ENCODE measurements at places on chromosomes 1 and 21. TPM values are rescaled to one million over a fixed set of nuclear protein-coding genes. Genes with fewer than 3 reads are reported as not detected.

The MYOC gene
- total RNA-seq = 83.9 TPM

GRCh38 chr1:230268371-230269170 is 157.6 kb downstream of the PGBD5 start:
- peak; percentile 89 for DNase-seq

The TRPM2 gene
- 9.4 TPM for total RNA-seq

The ADORA1 gene
- total RNA-seq = not detected

- DNase-seq = no peak
These were observed 107.2 kb downstream of the RGS2 start for GRCh38 chr1:192916021-192916420.

GRCh38 chr1:151199873-151200581 is 1.7 kb downstream of the PIP5K1A start:
- DNase-seq = no peak

The CD52 gene
- total RNA-seq = 10.7 TPM

The RIMKLA gene
- 0.55 TPM for total RNA-seq

The AMY1C gene
- total RNA-seq = not detected

DNA sequence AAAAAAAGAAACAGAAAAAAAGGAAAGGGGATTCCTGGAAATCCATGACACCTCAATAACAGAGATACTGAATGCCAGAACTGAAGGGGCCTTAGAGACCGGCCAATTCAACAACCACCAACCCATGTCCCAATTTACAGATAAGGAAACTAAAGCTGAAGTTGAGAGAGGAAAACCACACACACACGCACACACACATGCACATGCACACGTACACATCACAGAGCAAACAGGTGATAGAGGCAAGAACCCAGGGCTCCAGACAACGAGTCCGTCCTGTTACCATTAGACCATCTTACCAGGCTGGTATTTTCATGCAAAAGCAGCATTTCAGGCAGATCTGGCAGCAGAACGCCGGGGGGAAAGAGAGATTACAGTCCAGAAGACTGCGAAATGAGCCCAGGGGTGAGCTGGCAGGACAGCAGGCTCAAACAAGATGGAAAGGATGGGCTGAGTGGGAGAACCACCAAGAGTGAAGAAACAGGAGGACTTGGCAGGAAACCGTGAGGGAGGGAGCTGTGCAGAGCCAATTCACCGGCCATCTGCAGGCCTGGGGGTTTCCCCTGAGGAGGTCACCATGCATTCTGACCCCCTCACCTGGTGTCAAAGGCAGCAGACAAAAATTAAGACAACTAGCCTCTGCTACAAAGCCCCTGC is 43.5 kb downstream of the PAFAH2 start:
- no peak for DNase-seq

- DNase-seq = peak; percentile 78
These were observed at the start of gene NGF for GRCh38 chr1:115337633-115338456. Gene NGF (minus strand): TSS chr1:115338249. CDS start chr1:115286795, 51,454 bp downstream.

The CDK11A gene
- 126 TPM for total RNA-seq

The AUNIP gene
- total RNA-seq = not detected

The ST7L gene
- 24.6 TPM for total RNA-seq

The SLC30A7 gene
- total RNA-seq = 65.7 TPM

DNA sequence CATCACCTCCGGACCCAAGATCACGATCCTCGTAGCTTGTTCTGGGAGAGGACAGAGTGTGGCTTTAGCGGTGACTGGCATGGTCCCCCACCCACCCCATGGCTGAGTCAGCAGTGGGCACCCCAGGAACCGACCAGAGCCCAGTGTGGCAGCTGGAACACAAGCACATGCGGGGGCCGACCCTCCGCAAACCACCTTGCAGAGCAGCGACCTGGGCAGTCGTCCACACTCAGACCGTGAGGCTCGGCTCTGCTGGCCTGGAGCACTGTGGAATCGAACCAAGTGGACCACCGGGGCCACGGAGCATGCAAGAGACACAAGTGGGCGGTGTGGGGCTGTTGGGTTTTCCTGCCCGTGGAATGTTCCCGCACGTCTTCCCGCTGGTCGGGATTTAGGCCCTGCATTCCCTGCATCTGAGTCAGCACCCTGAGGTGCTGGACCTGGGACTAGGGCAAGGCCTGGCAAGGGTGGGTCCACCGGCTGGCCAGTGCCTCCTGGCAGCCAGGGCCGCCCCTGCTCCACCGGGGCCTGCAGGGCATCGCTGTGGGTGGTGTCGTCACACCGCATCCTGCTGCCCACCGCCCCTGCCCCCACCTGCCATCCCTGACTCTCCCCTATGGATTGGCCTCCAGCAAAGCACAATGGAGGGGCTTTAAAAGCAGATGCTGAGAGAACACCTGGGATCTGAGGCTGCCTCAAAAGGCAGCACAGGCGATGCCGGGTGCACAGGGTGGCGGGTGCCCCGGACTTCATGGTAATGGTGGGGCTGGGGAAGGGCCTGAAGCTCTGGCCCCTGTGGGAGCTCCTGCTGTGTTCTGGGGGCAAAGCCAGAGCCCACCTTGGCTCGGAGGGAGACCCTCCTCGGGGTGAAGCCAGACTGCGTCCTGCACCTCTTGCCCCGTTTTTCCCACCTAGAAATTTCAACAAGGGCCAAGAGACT is 18.5 kb downstream of the MORN1 start:
- DNase-seq = no peak

GRCh38 chr1:219903353-219903871 is 24.9 kb downstream of the SLC30A10 start:
- DNase-seq = no peak

GRCh38 chr1:177723533-177723932 is 246.3 kb downstream of the SEC16B start:
- DNase-seq = no peak

DNA sequence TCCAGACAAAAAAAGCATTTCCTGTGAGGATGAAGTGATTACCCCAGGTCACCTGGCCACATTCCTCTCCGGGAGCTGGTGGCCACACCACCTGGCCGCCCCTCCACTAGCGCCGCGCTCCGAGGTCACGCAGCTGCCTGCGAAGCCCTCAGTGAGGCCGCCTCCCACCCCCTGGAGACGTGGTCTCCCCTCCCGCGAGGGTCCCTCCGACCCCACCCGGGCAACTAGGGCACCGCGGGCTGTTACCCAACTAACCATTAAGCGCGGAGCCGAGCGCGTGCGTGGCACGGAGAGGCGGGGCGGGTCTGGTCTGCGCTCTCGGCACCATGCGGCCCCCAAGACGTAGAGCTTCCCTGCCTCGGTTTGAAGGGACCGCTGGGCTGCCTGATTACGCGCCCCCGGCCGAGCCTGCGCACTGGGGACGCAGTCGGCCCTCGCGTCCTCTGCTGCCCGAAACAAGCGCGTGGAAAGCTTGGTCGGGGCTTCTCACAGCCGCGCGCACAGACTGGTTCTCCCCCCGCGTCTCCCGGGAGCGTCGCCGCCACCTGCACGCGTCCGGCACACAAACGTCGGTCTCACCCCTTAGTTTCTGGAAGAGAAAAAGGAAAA is 106.5 kb downstream of the SLC16A1 start:
- peak; percentile 83 for DNase-seq

- DNase-seq = no peak
These were observed 1.3 kb downstream of the TRIM63 start for GRCh38 chr1:26066160-26066559.

The LAPTM5 gene
- total RNA-seq = 37.8 TPM

- no peak for DNase-seq
These were observed 1115.1 kb downstream of the PLA2G4A start for GRCh38 chr1:187943606-187944403.

DNA sequence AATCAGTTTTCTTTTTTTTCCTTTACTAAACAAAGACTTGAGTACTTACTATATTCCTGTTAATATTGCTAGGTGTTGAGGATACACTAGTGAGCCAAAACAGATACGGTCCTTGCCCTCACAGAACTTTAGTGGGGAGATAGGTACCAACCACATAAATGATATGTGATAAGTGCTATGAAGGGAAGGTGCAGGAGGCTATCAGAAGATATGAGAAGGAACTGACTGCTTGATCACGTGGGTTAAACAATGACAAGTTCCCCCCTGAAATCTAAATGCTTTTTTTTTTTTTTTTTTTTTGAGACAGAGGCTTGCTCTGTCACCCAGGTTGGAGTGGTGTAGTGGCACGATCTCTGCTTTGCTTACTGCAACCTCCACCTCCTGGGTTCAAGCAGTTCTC is 25.0 kb downstream of the RBM15 start:
- no peak for DNase-seq

The HSPB7 gene
- 9.9 TPM for total RNA-seq

DNA sequence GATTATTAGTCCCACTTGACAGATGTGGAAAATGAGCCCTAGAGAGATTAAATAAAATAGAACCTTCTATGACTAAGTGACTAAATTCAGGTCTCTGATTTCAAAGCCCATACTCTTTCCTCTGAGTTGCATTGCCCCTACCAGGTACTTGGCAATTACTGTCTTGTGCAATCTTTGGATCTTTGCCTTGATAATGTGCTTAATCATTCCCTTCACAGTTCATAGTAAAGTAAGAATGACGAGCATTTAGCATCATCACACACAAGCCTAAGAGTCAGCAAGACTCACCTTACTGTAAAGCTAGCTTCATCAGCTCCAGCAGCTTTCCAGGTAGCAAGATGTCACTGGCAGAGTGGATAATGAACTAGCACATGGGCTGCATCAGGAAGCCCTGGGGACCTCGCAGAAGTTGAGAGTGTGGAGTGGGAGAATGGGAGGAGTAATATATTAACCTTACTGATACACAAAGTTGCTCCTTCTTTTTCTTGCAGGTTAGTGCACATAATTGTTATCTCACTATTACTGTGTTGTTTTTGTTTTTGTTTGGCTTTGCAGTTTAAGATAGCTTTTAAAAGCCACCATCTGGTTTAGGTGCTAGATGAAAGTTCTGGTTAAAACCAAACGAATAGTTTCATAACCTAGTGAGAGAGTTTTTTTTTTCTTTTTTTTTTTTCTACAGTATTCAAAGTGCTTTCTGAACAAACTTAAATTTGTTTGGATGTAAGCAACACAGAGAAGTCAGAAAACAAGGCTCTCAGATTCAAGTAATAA is 71.8 kb downstream of the PBX1 start:
- DNase-seq = no peak

The NHLH2 gene
- total RNA-seq = not detected

- DNase-seq = no peak
These were observed 65.9 kb downstream of the CLIC6 start for GRCh38 chr21:34734696-34735095.

- DNase-seq = no peak
These were observed 10.7 kb downstream of the IVL start for GRCh38 chr1:152919071-152919470.

The UBE2U gene
- total RNA-seq = not detected

DNA sequence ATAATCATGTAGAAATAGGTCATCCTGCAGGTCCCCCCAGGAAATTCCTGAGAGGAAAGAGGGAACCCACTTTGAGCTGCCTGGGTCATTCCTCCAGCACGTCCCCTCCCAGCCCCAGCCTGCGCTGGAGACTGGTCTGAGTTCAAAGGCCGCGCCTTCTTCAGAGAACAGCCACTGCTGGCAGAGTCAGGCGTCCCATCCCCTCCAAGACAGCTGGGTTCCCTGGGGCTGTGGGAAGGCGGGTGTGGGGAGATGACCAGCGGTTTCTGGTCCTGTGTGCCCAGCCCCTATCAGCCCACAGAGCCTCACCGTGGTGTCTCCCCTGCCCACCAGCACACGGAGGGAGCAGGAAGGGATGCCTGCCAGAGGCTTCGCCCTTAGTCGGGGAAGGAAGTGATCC is 18.0 kb upstream of the TRAPPC10 start:
- DNase-seq = no peak

- DNase-seq = peak; percentile 69
These were observed 74.2 kb downstream of the SIM2 start for GRCh38 chr21:36773117-36773516.

GRCh38 chr1:23627069-23627735 is 64.4 kb upstream of the RPL11 start:
- peak; percentile 80 for DNase-seq

The NPL gene
- 8.3 TPM for total RNA-seq

DNA sequence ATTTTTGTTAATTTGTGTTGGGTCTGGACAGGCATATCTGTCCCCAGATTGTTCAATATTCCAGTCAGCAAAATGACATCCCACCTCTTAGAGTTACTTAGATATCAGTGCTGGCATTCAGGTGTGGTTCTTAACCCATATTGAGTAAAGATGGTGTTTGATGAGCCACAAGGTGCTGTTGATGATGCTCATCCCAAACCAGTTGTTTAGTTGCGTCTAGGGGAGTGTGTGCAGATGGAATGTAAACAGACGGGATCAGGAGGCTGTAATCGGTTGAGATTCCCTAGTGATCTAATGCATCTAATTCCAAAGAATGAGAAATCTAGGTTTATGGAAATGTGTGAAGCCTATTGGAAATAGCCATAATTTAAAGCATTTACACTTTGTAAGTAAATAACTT is 1.1 kb downstream of the HOOK1 start:
- DNase-seq = peak; percentile 23

GRCh38 chr1:184956999-184957700 is 17.2 kb downstream of the NIBAN1 start:
- no peak for DNase-seq

GRCh38 chr1:31593770-31594632 is 17.7 kb downstream of the TINAGL1 start:
- peak; percentile 94 for DNase-seq

The AMIGO1 gene
- 1.7 TPM for total RNA-seq

GRCh38 chr1:73803380-73803779 is 394.6 kb downstream of the LRRIQ3 start:
- peak; percentile 39 for DNase-seq

The NOTCH2 gene
- total RNA-seq = 36.7 TPM

DNA sequence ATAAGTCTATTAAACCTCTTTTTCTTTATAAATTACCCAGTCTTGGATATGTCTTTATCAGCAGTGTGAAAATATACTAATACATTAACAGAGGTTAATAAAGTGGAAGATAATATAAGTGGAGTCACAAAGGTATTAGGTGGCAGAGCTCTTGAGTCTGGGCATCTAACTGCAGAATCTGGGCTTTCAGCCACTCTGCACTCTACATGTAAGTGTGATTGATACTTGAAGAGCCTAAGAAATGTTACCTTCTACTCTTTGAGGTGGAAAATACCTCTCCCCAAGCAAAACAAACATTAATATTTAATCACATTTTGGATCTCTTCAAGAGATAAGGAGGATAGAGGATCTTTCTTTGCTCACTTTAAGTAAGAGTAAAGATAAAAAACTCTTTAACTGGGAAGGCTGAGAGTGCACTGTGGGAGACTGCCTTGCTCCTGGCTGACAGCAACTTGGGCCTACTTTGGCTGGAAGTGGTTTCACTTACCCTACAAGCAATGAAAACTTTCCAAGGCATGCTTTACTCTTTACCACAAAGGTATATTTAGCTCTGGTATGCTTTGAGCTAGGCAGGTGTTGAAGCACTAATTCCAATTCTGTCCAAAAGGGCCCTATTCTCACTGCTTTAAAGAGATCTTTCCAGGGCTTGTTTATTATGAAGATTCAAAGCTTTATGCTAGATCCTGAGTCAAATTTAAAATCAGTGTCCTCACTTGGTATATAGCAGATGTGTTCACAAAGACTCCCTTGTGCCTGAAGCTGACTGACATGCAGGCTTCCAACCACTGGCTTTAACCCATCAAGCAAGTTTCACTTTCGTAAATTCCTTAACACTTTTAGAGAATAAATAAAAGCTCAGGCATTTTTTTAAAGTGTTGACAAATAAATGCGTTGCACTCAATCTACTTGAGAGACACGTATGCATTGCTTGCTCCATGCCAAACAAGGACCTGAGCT is 245.3 kb upstream of the ZP4 start:
- no peak for DNase-seq

Measured in stomach (tissue), 19 donors.